ENCODE measurements at places on chromosomes 4 and X.
A peak's percentile ranks its signal among the peaks of the same experiment; 100 is the strongest.

DNA sequence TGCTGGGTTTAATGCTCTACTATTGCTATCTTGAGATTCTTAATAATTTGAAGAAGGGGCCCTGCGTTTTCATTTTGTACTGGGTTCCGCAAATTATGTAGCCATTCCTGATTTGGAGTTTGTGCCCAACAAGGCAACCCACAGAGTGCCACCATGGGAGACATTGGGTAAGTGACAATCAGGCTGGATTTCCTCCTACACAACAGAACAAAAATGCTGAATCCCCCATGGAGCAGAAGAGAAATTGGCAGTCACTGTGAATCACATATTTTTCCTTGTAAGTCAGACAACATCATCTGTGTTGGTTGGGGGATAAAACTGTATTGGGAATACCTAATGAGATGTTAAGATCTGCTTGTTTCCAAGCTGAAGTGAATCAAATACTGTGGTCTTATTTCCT is 80.9 kb downstream of the CNGA2 start:
- no peak for DNase-seq

DNA sequence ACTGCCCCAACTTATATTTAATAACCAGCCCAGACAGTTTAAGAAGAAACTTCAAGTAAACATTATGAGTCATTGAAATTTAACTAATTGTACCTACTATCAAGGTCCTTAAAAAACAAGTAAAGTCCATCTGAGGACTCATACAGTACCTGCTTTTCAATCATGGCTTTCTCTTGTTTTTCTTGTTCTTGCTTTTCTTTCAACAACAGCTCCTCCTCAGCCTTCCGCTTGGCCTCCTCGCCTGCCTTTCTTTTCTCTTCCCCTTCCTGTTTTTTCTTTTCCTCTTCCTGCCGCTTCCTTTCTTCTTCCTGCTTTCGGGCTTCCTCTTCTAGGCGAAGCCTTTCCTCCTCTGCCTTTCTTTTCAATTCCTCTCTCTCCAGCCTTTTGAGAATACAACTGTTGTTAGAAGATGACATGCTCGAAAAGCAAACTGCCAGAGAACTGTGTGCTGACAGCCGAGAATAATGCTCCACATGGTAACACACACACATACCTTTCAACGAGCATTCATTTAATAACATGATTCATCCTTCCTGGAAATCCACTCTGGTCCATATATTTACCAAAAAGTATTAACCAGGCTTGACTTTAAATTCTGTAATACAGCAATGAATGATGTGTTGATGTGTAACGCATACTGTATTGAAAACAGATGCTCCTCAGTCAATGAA is 25.2 kb upstream of the BCLAF3 start:
- DNase-seq, result no peak

- no peak for DNase-seq
Measured at GRCh38 chr4:94225449-94225848, 17.8 kb downstream of the SMARCAD1 start.

GRCh38 chrX:37834937-37835336 is 12.4 kb downstream of the DYNLT3 start:
- no peak for DNase-seq

GRCh38 chrX:30278365-30278764 is 30.8 kb downstream of the NR0B1 start:
- DNase-seq, result no peak

GRCh38 chrX:21738210-21738949 is 19.5 kb downstream of the SMPX start:
- no peak for DNase-seq

DNA sequence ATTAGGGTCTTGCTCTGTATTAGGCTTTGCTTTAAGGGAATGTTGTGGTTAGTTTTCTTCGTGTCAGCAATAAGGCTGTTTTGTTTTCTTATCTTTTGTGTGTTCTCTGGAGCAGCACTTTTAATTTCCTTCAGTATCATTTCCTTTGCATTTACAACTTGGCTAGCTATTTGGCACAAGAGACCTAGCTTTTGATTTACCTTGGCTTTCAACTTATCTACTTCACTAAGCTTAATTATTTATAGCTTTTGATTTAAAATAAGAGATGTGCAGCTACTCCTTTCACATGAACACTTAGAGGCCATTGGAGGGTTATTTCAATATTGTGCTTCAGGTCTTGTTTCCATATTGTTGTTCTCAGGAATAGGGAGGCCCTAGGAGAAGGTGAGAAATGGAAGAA is 68.2 kb downstream of the FAT4 start:
- DNase-seq, result no peak

DNA sequence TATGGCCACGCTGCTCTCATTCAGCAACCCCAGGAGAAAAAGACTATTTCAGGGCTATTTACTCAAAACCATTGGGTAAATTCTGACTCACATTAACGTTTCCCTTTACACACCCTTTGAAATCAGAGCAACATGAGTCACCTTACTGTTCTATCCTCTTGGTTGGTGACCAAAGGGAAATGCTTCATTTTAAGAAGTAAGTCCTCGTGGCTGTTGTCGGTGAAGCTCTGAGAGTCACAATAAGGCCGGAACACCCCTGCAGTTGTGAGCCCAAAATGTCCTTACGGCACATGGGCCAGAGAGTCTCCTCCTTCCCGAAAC is 56.3 kb upstream of the SPRY1 start:
- peak; percentile 32 for DNase-seq

- no peak for DNase-seq
Measured at GRCh38 chrX:49186125-49187027, at the start of gene PRICKLE3. Gene PRICKLE3, minus strand, starts transcription at chrX:49186373. Its CDS starts 76 bp downstream, at chrX:49186297.

DNA sequence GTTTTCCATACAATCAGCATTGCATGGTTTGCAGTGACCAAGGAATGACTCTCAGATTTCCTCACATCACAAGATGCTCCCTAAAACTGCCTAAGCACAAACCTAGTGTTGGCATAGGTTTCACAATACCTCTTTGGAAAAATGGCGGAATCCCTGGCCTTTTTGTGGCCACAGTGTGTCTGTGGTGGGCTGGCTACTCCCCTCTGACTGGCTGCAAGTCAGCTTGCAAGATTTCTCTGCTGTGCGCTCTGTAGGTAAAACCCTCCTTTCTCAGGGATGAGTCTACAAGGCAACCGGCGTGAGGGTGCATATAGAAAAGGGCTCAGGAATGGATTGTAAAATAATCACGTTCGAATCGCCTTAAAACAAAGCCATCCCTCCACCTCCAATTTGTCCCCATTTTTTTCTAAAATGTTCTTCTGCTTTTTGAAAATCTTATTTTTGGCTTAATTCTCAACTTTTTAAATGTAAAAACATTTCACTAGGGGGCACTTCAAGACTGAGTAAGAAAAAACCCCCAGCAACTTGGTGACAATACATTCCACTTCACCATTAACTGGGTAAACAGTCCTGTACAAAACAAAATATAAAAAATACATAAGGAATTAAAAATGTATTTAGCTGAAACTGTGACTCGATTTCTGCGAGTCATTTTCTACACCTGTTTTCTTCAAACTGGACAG is 235.6 kb downstream of the STIM2 start:
- no peak for DNase-seq

- DNase-seq, result no peak
Measured at GRCh38 chr4:88722276-88722780, 24.7 kb upstream of the NAP1L5 start.

GRCh38 chrX:9948406-9948805 is 18.8 kb upstream of the CLDN34 start:
- no peak for DNase-seq

- no peak for DNase-seq
Measured at GRCh38 chr4:17787315-17787714, 5.9 kb upstream of the FAM184B start.

GRCh38 chrX:53356186-53356585 is 66.3 kb downstream of the SMC1A start:
- no peak for DNase-seq

DNA sequence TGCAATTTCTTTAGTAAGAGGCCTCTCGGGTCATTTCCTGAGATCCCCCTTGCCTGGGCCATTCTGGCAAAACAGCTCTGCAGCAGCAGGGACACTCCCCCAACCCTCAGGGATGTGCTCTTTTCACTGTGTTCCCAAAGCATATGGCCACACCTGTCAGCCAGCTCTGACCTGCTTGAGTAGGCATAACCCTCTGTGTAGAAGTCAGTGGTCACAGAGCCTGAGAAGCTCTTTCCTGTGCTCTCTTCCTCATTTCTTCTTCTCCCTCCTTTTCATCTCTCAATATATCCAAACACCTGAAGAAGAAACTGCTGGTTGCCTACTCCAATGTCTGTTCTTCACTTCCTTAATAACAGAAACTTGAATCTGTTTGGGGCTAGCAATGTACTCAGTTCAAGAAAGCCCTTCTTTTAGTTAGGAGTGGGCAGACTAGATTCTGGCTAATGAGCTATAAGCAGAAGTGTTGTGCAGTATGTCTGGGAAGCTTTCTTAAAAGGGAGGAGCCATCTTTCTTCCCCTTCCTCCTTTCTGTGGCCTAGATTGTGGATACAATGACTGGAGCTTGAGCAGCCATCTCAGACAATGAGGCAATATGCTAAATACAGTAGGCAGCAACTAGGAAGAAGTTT is 73.3 kb downstream of the PRPS1 start:
- no peak for DNase-seq

- no peak for DNase-seq
Measured at GRCh38 chrX:103210056-103210455, 4.9 kb upstream of the BEX4 start.

DNA sequence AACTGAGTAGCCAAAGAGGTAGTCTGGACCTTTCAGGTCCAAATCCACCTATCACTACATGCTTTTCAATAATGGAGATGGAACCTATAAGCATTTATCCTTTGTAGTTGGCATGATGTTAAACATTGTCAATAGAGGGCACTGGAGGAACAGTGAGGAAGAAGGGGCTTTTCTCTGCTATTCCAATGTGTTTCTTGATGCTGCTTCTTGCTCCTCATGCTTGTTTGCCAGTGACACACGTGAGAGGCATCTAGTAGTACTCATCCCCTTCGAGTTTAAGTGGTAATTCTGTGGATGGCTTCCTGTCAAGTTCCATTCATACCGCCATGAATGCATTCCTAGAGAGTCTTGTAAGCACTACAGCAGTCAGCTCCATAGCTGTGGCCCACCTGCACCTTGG is 84.0 kb downstream of the NAA11 start:
- no peak for DNase-seq

- DNase-seq, result no peak
Measured at GRCh38 chr4:38976308-38976707, 55.9 kb downstream of the TMEM156 start.

GRCh38 chr4:69831646-69832325 is 28.2 kb downstream of the SULT1E1 start:
- no peak for DNase-seq

DNA sequence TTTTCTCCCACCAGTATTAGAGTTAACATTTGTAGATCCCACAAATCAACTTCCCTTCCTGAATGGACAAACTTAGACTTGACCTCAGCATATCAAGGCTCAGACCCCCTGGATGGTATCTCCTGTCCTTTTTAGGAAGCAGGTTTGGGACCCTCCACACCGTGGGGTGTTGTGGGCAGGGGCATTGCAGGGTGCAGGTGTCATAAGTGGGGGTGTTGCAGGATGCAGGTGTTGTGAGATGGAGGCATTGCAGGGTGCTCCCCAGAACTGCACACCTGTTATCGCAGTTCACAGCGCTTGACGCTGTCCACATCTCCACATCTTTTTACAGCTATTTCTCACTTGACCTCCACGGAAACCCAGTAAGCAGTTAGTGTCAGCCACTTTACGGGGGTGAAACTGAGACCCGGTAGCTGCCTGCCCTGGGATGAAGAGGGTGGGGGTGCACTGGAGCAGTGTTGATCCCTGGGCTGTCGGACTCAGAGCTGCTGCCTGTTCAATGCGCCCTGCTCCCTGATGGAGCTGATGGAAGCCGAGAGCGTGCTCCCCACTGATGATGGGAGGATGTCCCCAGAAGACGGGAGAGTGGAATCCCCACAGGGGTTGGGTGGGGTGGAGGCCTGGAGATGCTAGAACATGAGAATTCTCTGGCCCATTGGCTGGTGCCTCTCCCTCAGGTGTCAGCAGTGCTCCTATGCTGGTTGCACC is 25.3 kb downstream of the SH3TC1 start:
- no peak for DNase-seq

DNA sequence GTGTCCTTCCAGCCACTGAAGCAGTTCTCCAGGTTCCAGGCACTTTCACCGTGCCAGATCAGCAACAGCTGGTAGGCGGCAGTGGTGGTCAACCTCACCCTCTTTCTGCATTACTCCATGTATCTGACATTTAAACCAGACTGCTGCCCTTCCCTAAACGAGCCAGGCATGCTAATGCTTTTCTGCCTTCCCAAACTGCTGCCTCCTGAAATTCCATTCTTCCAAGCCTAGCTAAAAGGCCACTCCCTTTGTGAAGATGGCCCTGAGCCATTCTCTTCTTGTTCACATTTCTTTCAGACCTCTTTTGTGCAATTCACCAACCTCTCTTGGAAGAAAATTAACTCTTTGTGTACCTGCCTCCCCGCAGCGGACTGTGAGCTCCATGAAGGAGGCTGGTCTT is 73.7 kb downstream of the CHST7 start:
- no peak for DNase-seq

- DNase-seq, result no peak
Measured at GRCh38 chrX:41603596-41603995, 85.2 kb upstream of the GPR34 start.

DNA sequence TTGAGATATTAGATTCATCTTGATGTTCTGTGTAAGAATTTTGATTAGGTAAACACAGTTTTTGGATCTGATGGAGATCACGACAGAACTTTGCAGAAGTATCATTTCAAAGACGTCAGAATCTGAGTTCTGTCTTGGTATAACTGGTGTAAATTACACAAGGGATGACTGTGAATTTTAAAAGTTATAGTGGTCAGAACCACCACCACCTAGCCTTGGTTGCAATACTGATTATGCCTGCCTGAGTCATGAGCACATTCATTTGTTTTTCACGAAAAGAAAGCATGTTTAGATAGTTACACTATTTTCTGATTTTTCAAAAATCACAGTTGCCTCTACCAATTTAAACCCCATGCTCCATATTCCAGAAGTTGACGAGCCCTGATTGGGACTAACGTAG is 54.8 kb downstream of the ZFX start:
- DNase-seq, result no peak

DNA sequence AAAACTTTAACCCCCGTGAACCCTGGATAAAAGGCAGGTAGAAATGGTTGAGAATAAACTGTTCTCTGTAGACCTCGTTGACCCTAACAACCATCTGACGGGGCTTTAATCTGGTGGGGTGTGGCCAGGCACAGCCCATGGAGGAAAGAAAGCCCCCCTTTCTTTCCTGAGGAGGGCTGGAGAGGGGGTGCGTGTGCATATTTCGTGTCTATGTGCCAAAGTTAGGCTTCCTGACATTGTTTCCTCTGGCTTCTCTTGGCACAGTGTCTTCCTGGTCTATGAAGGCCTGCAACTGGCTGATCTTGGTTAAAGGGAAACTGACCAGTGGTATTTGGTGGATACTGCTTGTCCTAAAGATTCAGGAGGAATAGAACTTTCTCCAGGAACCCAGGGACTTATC is 97.1 kb downstream of the MGST2 start:
- no peak for DNase-seq

DNA sequence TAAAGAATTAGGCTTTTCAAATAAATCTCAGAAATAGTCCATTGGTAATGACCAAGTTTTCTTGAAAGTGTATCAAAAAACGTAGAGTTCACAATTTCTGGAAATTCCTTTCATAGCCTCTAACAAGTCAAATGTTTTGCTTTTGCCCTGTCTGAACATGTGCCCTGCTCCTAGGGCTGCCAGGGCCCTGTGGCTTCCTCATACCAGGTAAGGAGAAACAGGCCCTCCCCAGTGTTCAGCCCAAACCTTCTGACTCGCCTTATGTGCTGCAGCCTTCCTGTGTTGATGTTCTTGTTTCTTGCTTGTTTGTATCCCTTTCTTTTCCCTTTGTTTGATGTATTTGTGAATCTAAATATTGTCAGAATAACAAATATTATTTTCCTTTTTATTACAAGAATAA is 146.1 kb upstream of the PACRGL start:
- DNase-seq, result no peak

- DNase-seq, result no peak
Measured at GRCh38 chr4:5708449-5709206, at the start of gene EVC2. Gene EVC2, minus strand, starts transcription at chr4:5708559. Its CDS starts 46 bp downstream, at chr4:5708513.
